Cerebellar nuclear complex (tissue), 1 donor: ENCODE measurements at places on chromosomes 11 and 22.

GRCh38 chr11:121293288-121293594 lies 670 bp downstream of the SC5D start:
- DNase-seq = no peak

DNA sequence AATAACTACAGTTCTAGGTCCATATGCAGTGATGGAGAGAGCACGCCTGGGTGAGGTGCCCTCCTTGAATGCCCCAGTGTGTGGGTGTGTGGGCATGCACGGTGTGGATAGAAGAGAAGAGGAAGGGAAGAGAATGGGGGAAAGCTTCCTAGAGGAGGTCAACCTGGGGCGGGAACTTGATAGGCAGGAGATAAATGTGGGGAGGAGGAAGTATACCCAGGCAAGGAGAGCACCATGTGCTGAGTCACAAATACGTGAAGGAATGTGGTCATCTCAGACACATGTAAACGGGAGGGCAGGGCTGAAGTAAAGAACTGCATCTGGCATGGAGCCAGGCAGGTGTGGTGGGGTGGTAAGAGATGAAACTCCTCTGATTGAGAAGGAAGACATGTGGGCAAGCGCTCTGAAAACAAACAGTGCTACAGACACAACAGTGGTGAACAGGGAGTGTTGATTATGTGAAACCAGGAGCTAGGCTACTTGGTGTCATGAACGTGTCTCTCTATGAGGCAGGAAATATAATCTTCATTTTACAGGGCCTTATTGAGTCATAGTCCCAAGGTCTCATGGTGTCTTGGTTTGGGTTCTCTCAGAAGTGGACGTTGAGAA lies 61.5 kb upstream of the EED start:
- no peak for DNase-seq

DNA sequence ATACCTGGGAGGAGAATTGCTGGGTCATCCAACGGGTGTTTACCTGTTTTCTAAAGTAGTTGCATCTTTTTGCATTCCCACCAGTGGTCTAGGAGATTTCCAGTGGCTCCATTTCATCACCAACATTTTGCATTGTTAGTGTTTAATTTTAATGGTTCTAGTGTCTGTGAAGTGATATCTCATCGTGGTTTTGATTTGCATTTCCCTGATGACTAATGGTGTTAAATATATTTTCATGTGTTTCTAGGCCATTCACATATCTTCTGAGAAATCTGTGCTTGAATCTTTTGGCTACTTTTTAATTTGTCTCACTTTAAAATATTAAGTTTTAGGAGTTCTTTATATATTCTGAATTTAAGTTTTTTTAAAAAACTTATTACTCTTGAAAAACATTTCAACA lies 439.6 kb downstream of the TMEM135 start:
- no peak for DNase-seq

DNA sequence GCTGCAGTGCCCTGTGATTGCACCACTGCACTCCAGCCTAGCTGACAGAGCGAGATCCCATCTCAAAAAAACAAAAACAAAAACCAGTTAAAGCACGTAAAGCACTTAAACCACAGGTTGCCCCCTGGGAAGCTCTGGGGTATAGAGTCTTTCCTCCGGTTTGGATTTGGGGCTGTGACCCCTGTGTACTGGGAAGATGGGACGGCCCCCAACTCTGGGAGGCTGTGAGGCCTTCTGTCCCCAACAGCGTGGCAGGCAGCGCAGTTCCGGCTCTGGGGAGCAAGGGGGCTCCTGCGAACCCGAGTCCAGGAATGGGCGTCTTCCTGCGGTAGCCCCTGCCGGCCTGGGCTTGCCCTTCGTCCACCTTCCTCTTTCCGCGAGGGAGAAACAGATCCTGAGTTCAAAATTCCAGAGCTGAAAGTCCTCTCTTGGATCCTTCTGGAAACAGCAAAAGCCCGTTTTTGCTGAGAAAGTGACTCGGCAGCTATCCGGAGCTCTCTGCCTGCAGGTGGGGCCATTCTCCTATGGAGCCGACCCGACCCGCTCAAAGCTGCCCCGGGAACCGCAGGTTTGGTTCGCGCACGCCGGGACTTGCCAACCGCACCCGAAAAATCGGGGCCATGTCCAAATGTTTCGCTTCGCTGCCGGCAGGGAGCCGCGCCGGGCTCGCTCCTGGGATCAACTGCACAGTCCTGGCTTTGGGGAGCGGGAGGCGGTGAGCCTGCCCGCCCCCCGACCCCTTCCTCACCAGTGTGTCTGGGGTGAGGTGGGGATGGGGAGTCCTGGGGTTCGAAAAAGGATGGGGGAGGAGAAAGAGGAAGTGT lies 36.3 kb upstream of the POLA2 start:
- no peak for DNase-seq

- DNase-seq = no peak
These were observed 14.0 kb downstream of the SAMM50 start for GRCh38 chr22:43969021-43969878.

DNA sequence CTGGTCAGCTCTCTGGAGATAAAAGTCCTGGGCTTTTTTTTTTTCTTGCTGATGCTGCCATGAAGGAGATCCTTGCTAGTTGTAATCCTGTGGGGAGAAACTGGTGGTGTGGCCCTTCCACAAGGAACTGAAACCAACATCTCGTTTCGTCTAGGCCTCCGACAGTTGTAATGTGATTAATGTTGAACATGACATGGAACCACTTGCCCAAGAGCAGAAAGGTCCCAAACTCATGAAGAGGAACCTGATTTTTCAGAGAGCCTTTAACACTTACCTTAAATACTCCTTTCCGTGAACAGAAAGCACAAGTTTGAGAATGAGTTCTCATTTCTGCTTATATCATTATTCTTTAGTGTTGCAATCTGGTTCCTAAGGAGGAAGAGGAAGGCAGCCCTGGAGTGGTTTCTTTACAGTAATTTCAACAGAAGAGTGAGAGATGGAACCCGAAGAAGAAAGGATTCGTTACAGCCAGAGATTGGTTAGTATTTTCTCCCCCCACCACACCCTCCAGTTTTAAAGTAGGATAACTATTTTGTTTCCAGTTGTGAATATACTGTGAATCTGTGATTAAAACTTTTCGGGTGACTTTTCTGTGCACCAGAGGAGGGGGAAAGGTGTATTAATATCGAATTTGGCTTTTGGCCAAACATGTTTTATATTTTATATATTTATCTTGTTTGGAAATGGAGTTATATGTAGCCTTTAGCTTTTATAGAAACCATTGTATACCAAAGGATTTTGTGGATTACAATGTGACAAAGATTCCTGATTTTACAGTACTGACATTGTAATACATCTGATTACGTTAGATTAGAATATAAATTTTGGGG lies 2.0 kb downstream of the KDM2A start:
- no peak for DNase-seq

GRCh38 chr11:68749229-68750123 lies 1.8 kb downstream of the TESMIN start:
- no peak for DNase-seq

GRCh38 chr11:28566339-28567089 lies 458.3 kb downstream of the METTL15 start:
- no peak for DNase-seq

GRCh38 chr22:34913826-34914225 lies 152.1 kb upstream of the ISX start:
- no peak for DNase-seq

- DNase-seq = no peak
These were observed 45.2 kb downstream of the NECTIN1 start for GRCh38 chr11:119683783-119684182.

DNA sequence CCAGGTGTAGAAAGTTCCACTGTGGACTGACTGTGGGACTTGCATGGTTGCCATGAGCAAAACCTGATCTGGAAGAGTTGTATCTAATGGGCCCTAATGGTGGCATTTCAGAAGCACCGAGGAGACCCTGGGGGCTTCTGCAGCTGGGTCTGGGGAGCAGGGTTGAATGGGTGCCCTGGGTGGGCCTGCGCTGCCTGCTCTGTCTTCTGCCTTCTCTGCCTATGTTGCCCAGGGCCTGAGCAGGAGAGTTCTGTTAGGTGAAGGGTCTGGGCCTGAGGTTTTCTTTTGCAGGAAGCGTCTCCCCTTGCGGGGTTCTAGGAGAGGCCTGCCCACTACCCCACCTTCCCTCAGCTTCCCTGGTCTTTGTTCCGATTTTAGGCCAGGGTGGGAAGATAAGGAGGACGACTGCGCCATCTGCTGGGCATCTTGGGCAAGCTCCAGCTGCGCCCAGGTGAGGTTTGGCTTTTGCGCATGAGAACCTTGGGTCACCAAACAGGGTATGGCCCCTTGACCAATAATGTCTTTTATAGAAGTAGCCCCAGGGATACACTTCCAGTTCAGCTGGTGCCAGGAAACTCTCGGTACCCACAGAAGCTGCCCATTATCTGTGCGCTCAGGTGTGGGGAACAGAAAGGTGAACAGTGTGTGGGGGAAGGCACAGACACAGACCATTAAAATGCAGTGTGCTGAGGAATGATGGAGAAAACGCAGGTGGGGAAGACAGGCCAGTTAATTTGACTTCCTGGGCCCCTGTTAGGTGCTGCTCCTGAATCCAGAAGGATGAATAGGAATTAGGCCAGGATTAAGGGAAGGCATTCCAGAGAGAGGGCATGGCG lies 23.2 kb downstream of the COMMD9 start:
- peak; percentile 3 for DNase-seq
